ENCODE measurements at places on chromosomes 7 and 10.

DNA sequence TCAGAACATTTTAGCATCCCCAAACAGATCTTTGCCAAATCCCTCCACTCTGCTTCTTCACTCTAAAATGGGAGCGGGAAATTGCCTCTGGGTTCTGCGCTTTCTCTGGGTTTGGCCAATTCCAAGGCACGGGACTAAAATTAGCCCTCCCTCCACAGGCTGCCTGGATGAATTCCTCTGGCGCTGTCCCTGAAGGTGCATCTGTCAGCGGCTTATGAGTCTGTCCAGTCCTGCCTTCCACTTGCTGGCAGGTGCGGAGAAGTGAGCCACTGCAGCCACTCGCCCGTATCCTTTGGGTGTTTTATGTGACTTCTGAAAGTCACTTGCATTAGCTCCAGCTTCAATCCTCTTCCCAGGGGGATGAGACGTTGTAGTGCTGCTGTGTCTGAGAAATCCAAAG lies 121.6 kb downstream of the SH2D4B start:
- DNase-seq = no peak

DNA sequence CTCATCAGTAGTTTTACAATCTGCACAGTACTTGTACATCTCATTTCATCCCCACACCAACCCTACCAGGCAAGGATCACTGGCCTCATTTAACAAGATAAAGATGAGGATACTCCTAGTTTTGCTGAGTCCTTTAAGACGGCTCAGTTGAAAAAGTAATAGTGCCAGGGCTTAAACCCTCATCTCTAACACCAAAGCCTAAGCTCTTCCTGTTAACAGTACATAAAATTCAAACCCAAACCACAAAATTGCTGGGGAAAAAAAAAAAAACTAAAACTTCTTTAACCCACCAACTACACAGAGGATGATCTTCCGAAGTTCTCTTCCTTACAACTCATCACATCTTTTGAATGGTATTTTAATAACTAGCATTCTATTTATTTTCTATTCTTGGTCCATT lies 1.3 kb downstream of the SAR1A start:
- no peak for DNase-seq

- no peak for DNase-seq
Observed at GRCh38 chr7:43491984-43492383, 90.9 kb upstream of the STK17A start.

DNA sequence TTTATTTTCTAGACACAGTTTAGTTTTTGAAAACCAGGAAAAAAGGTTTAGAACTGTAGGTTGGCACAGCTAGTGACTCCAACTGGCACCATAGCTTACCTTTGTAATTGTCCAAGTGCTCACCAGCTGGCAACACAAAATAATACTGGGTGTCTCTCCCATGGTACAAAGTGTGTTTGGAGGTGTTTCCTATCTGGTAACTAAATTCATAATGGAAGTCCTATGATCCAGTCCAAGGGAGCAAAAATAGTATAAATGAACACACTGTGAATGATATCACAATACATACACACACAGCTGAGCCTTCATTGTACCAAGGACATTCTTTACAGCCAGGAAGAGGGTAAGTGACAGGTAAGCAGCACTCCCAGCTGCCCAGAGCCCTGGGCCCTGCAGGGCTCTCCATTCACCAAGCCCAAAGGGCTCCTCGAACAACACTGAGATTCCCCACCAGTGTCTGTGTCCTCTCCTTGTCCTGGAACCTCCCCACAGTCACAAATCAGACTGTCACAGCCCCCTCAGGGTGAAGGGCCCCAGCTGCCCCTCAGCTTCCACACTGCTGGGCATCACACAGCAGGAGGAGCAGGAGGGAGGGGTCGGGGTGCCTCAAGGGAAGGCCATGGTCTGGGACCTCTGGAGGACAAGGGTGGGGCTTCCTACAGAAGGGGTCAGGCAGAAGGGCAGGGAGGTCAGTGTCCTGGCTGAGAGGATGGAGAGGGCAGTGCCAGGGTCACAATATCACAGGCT lies 72.1 kb downstream of the PKD1L1 start:
- DNase-seq = no peak

GRCh38 chr10:131533846-131534526 lies 222.5 kb upstream of the TCERG1L start:
- DNase-seq = no peak

- DNase-seq = no peak
Observed at GRCh38 chr7:7772397-7772821, 54.0 kb upstream of the RPA3 start.

DNA sequence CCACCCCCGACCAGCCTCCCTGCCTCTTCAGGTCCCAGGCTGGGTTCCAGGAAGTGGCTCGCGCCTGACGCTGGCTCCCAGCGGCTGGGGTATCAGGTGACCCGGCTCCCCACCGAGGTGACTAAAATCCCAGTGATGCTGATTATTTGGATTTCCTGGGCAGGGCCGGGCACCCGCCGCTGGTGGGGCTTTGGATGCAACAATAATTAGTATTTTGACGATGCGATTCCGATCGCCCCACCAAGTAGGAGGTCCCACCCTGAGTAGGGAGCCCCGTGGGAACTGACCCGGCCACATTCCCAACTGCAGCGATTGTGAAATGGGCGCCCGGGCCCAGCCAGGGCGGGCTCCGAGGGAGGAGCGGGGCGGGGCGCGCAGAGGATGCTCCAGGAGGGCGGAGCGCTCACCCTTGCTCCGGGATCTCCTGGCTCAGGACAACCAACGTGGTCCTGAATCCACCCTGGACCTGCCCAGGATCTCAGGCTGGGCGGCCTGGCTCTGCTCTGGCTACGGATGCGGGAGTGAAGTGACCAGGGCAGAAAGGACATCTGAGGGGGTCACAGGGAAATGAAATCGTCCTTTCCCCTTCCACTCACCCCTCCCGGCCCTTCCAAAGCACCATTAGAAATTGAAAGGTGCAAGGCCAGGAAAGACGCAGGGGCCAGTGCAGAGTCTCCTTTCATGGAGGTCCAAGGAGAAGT lies 32.6 kb downstream of the DUSP5 start:
- DNase-seq = no peak

DNA sequence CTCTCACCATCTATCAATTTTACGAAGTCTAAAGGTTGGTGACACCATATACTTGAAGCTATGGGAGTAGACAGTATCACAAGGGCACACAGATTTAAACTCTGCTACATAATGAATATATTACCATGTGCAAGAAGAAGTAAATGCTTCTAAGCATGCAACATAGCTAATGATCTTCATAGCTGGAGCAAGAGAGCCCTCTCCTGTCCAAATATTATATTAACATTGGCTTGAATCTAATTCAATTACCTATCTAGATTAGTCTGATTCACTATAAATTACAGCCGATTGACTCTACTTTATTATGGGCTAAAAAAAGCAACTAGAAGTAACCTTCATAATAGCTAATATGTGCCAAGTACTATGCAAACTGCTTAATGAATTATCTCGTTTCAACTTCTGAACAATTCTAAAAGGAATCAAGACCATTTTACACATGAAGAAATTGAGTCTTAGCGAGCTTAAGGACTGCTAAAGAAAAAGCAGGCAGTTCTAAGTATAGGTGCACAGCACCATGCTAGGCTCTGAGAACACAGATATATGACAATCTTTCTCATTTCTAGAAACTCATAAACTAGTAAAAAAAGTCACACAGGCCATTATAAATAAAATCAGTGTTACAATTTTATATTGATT lies 21.9 kb downstream of the FRA10AC1 start:
- DNase-seq = no peak

DNA sequence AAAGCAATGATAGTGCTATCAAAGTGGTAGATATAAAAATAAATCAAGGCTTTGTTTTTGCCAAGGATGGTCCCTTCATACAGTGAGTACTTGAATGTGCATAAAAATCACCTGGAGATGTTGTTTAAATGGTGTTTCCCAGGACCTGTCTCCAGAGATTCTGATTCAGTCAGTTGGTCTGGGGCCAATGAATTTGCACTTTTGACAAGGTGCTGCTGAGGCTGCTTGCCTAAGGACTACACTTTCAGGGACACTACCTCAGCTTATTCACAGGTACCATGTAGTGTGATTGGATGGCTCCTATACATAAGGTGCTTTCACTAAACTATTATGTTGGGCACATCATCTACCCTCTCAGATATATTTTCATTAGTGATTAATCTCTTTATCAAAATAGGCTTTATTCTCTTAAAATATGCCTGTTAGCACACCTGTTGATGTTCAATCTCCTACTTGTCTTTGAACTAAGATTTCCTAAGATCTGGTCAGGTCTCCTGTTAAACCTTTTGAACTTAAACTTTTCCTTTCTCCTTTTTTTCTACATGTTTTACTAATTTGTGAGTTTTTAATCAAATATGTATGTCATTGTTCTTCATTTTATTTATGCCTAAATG lies 24.3 kb downstream of the CAPZA2 start:
- DNase-seq = no peak

DNA sequence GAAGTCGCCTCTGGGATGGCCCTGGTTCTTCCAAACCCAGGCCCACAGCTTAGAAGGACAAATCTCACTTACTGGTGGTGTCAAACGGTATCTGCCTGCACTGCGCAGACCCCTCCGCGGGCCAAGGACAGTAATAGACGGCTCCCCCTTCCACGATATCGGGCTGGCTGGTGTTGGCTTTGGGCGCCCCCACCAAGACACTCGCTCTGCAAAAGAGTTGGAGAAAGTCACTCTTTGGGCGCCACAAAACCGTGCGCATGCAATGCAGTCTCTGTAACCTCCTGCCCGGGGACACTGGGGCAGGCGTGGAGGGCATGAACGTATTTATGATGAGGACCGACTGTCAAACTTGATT lies 1.1 kb downstream of the ITGA8 start:
- no peak for DNase-seq

GRCh38 chr7:37352974-37353948 lies 95.4 kb downstream of the ELMO1 start:
- DNase-seq = no peak

- DNase-seq = no peak
Observed at GRCh38 chr7:25771491-25771890, 380.5 kb upstream of the NFE2L3 start.

DNA sequence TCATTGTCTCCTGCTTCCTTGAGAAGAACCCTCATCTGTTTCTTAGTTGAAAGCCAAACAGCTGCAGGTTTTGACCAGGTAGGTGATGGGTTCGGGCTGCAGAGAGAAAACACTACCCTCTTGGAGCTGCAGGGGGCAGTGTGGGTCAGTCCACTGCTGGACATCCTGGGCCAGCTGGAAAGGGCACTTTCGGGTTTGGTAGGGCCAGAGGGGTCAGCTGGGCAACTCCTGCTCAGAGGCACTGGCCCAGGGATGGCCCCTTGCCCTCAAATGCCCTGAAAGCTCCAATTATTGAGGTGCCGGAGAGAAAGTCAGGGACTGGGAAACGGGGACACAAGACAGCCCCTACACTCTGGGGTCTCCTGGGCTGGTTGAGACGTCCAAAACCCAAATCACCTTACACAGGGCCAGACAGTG lies 90.7 kb downstream of the MKI67 start:
- DNase-seq = no peak

- no peak for DNase-seq
Observed at GRCh38 chr10:21169271-21169670, 272.2 kb upstream of the NEBL start.

DNA sequence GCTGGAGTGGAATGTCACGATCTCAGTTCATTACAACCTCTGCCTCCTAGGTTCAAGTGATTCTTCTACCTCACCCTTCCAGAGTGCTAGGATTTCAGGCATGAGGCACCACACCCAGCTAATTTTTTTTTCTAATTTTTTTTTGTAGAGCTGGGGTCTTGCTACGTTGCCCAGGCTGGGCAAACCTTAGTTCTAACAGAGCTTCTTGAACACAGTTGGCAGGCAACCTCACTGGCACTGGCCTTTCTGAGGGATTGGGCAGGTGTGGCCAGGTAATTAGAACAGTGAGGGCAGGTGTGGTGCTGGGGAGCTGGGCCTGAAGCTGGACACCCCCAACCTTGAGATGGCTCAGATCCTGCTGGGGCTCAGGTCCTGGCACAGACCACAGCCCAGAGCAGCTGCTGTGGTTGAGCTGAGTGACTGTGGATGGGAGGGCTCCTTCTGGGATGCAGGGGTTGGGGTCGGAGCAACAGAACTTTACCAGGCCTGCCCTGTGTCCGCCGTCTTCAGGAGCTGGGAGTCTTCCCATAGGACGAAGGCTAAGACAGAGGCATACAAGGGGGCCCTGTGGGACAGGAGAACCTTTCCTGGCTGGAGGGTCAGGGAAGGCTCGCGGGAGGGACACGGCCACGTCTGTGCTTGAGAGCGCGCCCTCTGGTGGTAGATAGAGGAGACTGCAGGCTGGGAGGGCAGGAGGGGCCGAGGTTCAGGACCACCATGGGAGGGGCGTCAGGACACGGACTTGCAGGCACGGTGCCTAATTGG lies 48.2 kb downstream of the COL26A1 start:
- no peak for DNase-seq

- DNase-seq = no peak
Observed at GRCh38 chr10:73423309-73423708, 9.5 kb upstream of the ANXA7 start.

GRCh38 chr10:50739618-50740292 lies at the start of gene ASAH2B:
Gene ASAH2B (plus strand): TSS chr10:50739936. CDS start chr10:50745131, 5,195 bp downstream.
- peak; percentile 16 for DNase-seq

- no peak for DNase-seq
Observed at GRCh38 chr7:55413442-55413841, 48.3 kb downstream of the LANCL2 start.

DNA sequence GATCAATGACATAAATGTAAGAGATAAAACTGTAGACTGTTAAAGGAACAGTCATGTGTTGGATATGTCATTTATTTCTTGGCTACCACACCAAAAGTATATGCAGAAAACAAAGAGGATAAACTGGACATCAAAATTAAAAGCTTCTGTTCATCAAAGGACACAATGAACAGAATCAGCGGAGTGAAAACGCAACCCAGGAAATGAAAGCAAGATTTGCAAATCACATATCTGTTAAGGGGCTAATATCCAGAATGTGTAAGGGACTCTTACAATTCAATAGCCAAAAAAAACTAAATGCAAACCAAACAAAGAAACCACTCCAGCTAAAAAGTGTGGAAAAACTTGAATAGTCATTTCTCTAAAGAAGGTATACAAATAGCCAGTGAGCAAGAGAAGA lies 164.3 kb downstream of the ZMYND11 start:
- no peak for DNase-seq

DNA sequence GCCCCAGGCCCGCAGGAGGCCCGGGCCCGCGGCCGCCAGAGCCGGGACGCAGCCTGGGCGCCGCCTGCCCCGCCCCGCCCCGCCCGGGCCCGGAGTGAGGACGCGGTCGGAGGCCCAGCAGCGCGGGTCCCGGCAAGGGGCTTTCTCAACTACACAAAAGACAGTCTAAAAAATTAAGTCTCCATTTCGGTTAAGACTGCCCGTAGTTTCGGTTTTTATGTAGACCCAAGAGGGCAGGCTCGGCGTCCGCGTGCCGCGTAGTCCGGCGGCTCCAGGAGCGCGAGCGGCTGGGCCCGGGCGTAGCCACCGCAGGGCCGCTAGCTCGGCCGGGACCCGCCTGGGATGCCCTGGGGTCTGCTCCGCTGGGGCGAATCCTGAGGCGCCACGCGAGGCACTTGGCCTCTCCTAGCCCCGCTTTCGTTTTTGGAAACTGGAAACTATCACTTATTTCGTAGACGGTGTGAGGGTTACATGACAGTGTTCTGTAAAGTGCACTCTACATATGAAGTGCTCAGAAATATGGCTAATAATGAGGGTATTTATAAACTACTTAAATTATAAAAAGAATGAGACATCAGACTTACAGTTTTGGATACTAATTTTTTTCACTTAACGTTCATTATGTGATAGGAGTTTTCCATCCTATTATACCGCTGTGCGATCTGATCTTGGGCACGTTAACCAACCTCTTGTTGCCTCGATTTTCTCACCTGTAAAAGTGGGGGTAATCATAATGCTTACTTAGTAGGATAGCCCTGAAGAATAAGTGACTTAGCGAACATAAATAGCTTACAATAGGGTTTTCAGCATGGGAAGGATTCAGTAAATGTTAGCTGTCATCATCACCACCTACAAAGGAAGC lies 573 bp downstream of the BLVRA start:
- no peak for DNase-seq

Measured in GM12878 (cell line).